ENCODE measurements at places on chromosomes 4 and X.
A peak's percentile ranks its signal among the peaks of the same experiment; 100 is the strongest.

DNA sequence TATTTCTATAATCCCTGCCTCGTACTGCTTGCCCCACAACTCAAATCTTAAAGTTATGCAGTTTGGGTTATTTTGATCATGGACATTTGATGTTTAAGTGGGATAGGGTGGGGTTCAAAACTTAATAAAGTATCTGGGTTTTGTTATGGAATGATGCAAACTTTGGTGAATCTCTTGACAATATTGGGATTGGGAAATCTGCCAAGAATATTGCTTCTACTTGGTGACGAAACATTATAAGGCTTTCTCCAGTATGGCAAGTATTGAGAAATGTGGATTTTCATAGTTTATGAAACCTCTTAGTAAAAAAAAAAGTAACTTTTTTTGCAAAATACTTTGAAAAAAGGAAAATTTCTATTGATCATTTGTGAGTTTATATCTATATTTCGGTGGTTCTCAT is 130.8 kb upstream of the SFRP2 start:
- DNase-seq, result no peak

- DNase-seq, result peak; percentile 72
Measured at GRCh38 chrX:17860811-17861488, at the start of gene RAI2. TSS of gene RAI2 (minus strand) at chrX:17861298. CDS start at chrX:17802010, 59,288 bp downstream.

- no peak for DNase-seq
Measured at GRCh38 chrX:153736071-153736820, 11.6 kb downstream of the ABCD1 start.

DNA sequence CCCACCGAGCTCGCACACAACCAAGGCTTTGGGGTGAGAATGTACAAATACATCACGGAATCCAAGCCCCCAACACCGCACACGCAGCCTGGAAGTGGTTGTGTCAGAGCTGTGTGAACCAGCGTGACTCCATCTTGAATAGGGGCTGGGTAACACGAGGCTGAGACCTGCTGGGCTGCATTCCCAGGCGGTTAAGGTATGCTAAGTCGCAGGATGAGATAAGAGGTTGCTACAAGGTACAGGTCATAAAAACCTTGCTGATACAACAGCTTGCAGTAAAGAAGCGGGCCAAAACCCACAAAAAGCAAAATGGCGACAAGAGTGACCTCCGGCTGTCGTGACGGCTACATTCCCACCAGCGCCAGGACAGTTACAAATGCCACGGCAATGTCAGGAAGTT is 258.4 kb downstream of the DHRSX start:
- DNase-seq, result no peak

DNA sequence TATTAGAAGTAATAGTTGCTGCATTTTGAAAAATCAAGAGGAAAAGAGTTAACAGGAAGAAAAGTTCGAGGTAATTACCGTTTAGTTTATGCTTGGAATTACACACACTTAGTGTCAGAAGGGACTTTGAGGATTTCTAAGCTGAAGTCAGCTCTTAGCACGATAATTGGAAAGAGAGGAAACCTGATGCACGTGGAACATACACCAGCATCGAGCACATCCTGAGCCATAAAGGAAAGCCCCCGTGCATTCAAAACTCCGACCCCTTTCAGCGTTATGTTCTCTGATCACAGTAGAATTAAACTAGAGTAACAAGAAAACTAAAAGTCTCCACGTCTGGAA is 400 bp upstream of the PAQR3 start:
- DNase-seq, result no peak

- DNase-seq, result no peak
Measured at GRCh38 chrX:134571796-134572195, 86.5 kb downstream of the PLAC1 start.

DNA sequence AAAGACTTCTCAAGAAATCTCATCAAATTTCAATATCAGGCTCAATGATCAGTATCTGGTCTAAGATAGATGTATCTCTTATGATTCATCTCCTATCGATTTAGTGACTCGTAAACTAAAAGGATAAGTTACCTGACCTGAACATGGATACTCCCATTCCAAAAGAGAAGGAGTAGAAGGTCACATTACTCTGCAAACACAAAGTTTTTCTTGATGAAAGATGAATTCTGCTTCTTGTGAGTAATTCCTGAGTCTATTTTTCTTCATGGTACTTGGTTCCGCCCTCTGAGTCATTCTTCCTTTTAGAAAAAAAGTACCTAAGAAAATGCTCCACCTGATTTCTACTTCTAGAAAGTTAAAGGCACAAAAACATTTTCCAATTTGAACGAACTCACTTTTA is 223.1 kb upstream of the SLIT2 start:
- DNase-seq, result no peak

- DNase-seq, result no peak
Measured at GRCh38 chrX:80747832-80748231, 61.8 kb downstream of the BRWD3 start.

- DNase-seq, result no peak
Measured at GRCh38 chrX:101803451-101803850, 128.4 kb downstream of the ZMAT1 start.

- no peak for DNase-seq
Measured at GRCh38 chr4:19791422-19792123, 460.1 kb upstream of the SLIT2 start.

DNA sequence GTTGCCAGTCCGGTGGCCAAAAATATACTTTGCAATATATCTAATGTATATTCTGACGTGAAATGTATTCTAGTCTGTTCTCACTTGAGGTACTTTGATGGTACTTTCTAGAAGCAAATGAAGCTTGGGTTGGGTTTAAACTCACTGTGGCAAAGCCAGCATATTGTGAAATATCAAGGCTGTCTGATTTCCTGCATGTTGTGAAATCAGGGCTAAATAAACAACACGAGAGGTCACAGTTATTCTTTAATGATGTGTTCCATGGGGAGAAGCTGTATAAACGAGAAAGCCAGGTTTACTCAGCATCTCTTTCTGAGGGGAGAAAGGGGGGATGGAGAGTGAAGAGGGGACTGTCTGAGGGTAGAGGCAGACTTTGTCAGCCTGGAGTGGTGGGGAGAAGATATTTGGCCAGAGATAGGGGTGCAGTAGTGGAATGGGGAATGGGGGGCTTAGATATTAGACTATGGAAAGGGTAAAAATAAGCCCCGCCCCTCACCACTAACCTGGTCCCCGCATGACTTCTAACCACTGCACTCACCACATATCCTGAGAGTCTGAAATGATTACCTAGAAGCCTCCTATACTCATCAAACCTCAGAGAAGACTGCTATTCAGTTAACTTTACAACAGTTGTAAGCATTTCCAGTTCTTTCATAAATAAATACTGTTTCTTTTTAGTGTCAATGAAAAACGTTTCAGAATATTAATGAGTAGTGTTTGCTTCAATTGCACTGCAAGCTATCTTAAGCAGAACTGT is 5.9 kb upstream of the SCARB2 start:
- no peak for DNase-seq

- DNase-seq, result no peak
Measured at GRCh38 chr4:94724016-94724790, 33.6 kb upstream of the BMPR1B start.

GRCh38 chr4:31657859-31658570 is 937.8 kb downstream of the PCDH7 start:
- no peak for DNase-seq

- no peak for DNase-seq
Measured at GRCh38 chrX:153381684-153382532, 19.2 kb downstream of the PNMA6E start.

GRCh38 chr4:110032603-110033002 is 119.9 kb downstream of the EGF start:
- peak; percentile 71 for DNase-seq

GRCh38 chr4:115671581-115671980 is 558.2 kb upstream of the NDST4 start:
- DNase-seq, result no peak

DNA sequence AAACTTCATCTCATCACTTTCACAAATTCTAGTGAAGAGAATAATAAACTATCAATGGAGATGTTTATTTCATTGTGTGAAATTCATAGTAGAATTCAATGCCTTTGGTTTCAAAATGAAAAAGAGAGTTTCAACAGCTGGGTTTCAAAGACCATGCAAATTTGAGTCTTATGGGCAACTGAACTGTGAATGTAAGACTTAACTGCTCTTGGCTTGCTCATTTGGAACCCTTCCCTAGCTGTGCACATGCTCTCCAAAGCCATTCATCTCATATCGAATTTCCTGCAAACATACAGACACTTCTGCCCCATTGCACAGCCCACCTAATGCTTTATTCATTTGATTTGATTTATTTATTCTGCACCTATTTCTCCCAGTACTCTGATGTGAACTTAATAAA is 154.5 kb downstream of the GRXCR1 start:
- no peak for DNase-seq

GRCh38 chr4:18422685-18423084 is 401.1 kb upstream of the LCORL start:
- no peak for DNase-seq

DNA sequence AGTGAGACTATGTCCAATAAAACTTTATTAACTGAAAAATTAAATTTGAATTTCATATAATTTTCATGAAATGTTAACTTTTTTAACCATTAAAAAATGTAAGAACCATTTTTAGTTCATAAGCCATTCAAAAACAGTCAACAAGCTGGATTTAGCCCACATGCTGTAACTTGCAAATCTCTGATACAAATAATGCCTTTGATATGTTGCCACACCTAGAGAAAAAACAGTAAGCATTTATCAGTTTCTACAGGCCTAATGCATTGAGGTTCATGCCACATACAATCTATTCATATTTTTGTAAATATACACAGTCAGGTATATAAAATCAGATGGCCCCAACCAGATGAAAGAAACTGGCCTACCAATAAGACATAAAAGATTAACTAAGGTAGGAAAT is 52.8 kb downstream of the LCORL start:
- no peak for DNase-seq

DNA sequence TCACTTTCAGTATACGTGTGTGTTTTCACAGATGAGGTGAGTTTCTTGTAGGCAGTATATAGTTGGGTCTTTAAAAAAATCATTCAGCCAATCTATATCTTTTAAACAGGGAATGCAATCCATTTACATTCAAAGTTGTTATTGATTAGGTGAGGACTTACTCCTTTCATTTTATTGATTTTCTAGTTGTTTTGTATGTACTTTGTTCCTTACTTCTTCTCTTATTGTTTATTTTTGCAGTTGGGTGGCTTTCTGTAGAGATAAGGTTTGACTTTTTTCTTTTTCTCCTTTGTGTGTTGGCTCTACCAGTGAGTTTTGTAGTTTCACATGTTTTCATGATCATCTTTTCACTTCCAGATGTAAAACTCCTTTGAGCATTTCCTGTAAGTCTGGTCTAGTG is 83.1 kb downstream of the MAGED1 start:
- DNase-seq, result no peak

- no peak for DNase-seq
Measured at GRCh38 chr4:74715706-74716435, 78.5 kb downstream of the BTC start.

DNA sequence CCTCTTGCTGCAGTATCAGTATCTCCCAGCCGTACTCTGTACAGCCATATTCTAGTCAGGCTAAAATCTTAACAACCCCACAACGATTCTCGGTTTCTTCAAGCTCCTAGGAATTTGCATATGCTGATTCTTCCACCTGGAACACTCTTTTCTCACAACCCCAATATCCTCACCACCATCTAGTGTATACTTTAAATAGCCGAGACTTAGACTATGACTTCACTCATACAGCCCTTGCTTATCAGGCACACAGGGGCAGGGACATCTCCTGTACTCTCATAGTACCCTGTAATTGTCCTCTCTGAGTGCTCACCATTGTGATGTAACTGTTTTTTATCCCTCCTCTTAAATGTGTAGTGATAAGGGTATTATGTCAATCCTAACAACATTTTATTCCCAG is 2126.4 kb upstream of the TENM3 start:
- no peak for DNase-seq

DNA sequence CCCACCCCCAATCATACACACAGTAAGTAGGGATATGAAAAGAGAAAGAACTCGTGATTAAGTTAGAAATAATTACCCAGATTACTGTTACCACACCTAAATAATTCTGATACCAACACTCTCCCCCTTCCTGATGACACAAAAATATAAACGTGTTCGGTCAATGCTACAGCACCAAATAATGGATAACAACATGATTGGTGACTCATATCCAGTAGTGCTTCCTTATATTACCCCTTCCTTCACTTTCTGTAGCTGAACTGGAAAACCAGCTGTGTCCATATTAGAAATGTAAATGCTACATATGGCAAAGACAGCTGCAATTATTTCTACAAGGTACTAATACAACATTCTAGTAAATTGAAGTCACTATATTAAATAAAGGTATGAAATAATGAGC is 20.8 kb downstream of the EIF4E start:
- DNase-seq, result no peak

GRCh38 chr4:10184041-10184440 is 67.4 kb upstream of the WDR1 start:
- DNase-seq, result no peak

GRCh38 chr4:56619160-56619559 is 61.9 kb downstream of the HOPX start:
- no peak for DNase-seq

DNA sequence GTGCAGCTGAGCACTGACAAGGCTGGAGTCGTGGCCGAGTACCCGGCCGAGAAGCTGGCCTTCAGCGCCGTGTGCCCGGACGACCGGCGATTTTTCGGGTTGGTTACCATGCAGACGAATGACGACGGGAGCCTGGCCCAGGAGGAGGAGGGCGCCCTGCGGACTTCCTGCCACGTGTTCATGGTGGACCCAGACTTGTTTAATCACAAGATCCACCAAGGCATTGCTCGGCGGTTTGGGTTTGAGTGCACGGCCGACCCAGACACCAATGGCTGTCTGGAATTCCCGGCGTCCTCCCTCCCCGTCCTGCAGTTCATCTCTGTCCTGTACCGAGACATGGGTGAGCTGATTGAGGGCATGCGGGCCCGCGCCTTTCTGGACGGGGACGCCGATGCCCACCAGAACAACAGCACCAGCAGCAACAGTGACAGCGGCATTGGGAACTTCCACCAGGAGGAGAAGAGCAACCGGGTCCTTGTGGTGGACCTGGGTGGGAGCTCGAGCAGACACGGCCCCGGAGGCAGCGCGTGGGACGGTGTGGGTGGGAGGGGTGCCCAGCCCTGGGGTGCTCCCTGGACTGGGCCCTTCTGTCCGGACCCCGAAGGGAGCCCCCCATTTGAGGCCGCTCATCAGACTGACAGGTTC is 24.3 kb downstream of the RGS12 start:
- DNase-seq, result no peak

DNA sequence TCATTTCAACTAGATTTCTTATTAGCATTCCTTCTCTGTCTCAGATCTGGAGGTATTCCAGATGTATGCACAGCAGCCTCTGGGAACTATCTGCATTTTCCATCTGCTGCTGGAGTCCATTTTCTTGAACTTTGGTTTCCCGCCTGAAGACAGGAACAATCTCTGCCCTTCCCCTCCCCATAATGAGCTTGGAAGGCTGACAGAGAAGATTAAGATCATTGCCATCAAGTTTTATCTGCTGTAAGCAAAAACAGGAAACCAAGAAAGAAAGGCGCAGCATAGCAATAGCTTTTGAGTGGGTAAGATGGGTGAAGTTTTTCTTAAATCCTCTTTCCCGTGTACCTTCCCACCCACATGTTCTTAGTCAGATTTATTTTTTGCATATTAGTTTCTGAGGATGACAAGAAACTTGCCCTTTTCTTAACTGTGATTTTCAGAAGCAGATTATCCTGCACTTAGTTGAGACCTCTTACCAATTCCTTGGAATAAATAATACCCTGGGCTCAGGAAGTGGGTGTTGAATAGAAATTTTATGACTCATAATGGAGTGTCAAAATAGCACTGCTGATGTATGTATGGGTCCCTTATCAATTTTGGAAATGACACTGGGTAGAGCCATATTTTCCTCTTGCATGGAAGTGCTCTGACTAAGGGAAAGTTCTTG is 78.3 kb downstream of the CT47B1 start:
- DNase-seq, result no peak

GRCh38 chr4:47913861-47914219 is 543 bp downstream of the NFXL1 start:
- peak; percentile 69 for DNase-seq

Measured in sigmoid colon (tissue), 7 donors.